ENCODE measurements at places on chromosomes 11 and 22.
A peak's percentile ranks its signal among the peaks of the same experiment; 100 is the strongest.

DNA sequence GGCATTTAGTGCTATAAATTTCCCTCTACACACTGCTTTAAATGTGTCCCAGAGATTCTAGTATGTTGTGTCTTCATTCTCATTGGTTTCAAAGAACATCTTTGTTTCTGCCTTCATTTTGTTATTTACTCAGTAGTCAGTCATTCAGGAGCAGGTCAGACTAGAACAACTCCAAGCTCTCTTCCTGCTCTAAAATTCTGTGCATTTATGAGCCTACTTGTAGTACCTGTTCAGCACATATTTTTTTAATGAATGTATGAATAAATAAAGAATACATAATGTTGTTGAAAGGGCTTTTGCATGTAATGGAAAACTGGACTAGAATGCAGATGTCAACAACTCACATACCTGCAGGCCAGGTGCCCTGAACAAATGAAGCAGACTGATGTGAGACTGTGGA is 13.7 kb upstream of the HEPHL1 start:
- DNase-seq: no peak

GRCh38 chr11:13338019-13338426 is 60.4 kb downstream of the BMAL1 start:
- DNase-seq: no peak

DNA sequence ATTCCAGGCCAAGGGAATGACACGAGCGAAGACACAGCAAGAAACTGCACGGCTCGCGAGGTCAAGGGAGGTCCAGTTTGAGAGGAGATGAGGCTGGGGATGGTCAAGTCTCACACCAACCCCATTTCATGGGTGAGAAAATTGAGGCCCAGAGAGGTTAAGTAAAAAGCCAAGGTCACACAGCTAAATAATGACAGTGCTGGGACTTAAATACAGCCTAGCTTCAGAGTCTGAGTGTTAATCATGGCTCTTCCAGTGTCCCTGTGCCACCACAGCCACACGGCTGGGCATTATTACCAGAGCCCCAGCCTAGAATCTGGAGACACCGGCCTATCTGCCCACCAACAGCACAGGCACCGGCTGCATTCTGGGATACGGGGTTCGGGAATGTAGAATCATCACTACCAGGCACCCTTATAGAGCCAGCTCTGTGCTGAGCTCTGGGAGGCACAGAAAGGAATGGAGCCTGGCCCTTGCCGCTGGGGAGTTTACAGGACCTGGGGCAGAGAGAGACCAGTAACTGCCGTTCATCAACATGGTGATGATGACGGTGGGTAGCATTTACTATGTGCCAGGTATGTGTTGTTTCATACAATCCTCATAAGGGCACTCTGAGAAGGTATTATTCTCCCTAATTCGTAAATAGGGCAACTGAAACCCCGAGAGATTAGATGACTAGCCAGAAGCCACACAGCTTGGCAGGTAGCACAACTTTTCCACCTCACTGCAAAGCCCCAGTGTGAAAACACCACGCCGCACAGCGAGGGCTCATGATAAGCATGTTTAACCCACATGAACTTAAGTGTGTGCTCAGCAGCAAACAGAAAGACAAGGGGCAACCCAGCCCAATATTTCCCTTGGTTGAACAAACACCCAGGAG is 51.8 kb downstream of the CD6 start:
- DNase-seq: peak; percentile 84

DNA sequence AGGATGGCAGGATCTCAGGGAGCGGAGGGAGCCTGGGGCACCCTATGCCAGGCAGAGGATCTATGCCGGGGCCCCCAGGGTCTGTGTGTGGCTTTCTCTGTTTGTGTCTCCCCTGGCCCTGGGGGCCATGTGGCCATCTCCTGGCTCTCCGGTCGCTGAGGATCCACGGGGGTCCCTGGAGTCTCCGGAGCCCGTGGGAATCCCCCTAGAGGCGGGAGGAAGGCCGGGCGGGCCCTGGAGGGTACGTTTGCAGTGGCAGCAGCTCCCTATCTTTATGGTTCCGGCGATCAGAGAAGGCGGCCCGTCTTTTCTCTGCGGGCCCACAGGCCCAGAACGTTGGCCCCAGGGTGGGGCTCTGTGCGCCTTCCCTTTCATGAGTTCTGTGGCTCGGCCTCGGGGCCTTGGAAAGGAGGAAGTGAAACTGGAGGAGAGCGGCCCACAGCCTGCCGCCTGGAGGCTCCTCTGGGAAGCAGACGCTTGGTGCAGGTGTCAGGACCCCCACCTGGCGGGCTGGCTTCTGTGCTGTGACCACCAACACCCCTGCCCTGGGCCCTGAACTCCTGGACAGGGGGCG is 82.1 kb downstream of the KCNQ1 start:
- peak; percentile 63 for DNase-seq

- no peak for DNase-seq
Observed at GRCh38 chr11:19929147-19929546, 216.5 kb downstream of the NAV2 start.

- DNase-seq: peak; percentile 52
Observed at GRCh38 chr11:64721359-64721699, 1.7 kb downstream of the NRXN2 start.

GRCh38 chr11:16883174-16883573 is 131.0 kb downstream of the PLEKHA7 start:
- DNase-seq: no peak

DNA sequence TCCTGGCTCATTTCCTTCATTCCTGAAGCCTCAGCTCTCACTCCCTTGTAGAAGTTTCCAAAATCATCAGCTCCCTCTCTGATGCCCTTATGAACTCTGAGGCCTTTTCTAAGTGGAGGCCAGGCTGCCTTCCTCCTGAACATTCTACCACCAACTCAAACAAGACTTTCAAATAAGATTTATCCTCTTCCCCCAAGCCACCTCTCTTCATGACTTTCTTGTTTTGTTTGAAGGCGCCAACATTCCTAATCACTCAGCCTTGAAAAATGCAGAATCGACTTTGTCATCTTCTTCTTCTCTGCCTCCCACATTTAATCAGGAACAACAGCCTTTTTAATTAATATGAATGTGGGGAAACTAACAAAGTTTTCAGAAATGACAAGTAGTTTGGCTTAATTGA is 927.9 kb downstream of the OPCML start:
- DNase-seq: no peak

DNA sequence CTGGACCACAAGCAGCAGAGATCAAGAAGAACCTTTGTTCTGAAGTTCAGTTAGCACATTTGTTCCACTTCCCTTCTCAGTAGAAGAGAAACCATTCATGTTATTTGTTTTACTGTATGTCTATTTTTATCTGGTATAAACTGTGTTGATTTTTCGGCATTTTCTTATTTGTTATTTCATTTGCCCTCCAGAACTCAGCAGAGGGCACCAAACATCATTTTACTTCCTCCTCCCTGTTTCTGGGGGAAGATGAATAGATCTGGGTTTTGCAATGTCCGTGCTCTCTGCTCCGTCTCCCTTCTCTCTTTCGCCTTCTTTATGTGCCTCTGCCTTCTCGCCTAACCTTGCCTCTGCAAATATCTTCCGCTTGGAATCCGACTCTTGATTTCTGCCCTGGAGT is 366.9 kb downstream of the NTM start:
- no peak for DNase-seq

- DNase-seq: no peak
Observed at GRCh38 chr11:33471541-33471940, 214.4 kb downstream of the HIPK3 start.

Data from activated CD8-positive, alpha-beta memory T cell treated with anti-CD3 and anti-CD28 coated beads for 24 hours (primary cell).